Hindlimb muscle (tissue), 1 donor: ENCODE measurements at places on chromosomes 4 and X.

DNA sequence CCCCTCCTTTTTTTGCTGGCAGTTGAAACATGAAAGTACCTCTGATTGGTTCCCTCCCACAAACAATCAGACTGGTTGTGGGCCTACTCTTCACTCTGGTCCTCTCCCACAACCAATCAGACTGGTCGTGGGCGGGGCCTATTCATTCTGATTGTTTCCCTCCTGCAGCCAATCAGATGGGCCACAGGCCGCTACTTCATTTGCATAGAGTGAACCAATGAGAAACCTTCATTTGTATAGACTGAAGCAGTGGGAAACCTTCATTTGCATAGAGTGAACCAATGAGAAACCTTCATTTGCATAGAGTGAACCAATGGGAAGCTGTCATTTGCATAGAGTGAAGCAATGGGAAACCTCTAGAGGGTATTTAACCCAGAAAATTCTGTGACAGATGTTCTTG is 55.2 kb downstream of the TRMT44 start:
- no peak for DNase-seq

DNA sequence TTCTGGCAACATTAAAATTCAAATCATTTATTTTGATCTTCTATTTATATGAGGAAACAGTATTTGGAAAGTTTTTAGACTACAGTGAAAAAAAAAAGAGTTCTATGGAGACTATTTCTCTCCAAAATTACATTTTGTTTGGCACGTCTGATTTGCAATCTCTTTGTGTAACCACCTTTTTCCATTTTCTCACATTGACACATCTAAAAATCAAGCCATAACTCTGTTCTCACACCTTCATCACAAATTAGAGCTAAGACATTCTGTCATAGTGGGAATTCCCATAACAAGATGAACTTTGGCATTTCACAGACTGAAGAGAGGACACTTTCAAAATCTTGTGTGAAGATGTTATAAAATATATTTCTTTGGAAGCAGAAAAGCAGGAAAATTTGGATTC is 468.9 kb downstream of the GRIA2 start:
- DNase-seq: no peak

GRCh38 chr4:73599182-73599581 is 21.1 kb downstream of the RASSF6 start:
- DNase-seq: no peak

DNA sequence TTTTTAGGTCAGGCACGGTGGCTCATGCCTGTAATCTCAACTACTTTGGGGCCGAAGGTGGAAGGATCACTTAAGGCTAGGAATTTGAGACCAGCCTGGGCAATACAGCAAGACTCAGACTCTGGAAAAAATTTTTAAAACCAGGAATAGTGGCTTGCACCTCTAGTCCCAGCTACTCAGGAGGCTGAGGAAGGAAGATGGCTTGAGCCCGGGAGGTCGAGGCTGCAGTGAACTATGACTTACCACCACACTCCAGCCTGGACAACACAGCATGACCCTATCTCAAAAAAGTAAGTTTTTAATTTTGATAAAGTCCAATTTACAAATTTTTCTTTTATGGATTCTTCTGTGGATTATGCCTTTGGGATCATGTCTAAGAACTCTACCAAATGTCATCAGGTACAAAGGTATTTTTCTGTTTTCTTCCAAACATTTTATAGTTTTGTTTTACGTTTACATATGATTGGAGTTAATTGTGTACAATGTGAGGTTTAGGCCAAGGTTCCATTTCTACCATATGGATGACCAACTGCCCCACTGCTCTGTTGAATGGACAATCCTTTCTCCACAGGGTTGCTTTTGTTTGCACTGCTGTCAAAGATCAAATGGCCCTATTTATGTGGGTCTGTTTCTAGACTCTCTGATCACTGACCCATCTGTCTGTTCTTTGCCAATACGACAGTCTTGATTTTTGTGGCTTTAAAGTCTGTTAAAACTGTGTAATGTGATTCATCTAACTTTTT is 48.2 kb downstream of the CPLX1 start:
- no peak for DNase-seq

DNA sequence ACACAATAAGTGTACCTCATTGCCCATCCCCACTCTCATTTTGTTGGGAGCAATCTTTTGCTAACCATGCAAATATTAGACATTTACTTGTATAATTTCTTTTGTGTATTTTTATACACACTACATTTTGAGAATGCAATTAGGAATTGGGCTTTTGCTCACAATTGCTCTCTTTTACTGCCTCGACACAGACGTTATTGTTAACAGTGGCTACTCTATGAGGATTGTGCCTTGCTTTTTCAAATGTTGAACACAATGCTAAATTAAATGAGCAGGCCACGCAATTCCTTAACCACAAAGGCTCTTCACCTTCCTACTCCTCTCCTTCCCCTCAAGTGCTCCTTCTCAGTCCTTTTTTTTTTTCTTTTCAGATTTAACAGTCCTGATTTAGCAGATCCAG is 42.8 kb upstream of the HPF1 start:
- no peak for DNase-seq
